ENCODE measurements at places on chromosomes 12 and 14.

DNA sequence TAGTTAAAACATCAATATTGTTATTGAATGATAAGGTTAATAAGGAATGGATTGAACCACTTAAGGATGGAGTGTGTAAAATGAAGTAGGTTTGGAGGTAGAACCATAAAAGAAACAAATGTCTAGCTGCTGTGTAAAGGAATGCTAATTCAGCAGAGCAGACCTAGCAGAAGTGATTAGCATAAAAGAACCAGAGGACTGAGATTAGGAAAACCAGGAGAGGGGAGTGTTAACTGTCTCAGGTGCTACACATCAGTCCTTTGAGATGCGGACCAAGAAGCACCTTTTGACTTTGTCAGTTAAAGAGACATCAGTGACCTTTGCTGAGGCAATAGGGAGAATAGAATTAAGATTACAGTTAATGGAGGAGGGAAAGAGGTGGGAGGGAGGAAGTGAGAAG, 84.5 kb downstream of the PLEKHA5 start:
- no peak for DNase-seq

GRCh38 chr14:23562822-23563472, 4.6 kb downstream of the AP1G2 start:
- peak; percentile 72 for DNase-seq

DNA sequence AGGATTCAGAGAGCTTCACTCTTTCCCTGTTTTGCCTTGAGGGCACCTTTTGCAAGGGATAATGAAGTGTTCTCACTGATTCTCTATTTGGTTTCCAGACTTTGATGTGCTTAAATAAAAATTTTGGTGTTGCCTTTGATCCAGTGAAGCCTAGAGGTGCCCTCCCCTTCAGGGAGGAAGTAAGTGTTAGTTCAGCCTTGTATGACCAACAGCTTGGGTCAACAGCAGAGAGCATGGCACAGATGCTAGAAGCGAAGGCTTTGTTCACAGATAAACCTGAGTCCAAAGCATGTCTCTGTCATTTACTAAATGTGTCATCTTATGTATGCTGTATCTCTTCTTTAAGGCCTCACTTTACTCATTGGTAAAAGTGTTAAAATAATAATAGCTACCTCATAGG, 52.8 kb upstream of the STXBP6 start:
- DNase-seq, result no peak

DNA sequence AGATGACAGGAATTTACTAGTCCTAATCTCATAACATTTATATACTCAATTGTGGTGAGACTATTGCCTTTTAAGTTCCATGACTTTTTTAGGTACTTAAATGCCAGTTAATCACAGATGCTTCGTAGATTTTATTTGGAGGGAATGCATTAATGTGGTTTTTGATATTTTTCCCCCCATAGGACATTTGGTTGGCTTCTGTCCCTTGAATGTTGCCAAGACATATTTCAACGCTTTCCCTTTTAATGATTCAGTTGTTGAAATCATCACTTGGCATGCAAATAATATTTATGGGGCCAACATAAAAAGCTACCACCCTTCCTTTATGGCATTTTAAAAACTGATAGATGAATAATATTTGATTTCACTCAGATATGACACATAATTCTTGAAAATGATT, 172.1 kb downstream of the ACSS3 start:
- no peak for DNase-seq

GRCh38 chr12:116441292-116441691, 117.9 kb upstream of the MAP1LC3B2 start:
- no peak for DNase-seq

GRCh38 chr12:6787309-6787708, 2.0 kb upstream of the CD4 start:
- no peak for DNase-seq

DNA sequence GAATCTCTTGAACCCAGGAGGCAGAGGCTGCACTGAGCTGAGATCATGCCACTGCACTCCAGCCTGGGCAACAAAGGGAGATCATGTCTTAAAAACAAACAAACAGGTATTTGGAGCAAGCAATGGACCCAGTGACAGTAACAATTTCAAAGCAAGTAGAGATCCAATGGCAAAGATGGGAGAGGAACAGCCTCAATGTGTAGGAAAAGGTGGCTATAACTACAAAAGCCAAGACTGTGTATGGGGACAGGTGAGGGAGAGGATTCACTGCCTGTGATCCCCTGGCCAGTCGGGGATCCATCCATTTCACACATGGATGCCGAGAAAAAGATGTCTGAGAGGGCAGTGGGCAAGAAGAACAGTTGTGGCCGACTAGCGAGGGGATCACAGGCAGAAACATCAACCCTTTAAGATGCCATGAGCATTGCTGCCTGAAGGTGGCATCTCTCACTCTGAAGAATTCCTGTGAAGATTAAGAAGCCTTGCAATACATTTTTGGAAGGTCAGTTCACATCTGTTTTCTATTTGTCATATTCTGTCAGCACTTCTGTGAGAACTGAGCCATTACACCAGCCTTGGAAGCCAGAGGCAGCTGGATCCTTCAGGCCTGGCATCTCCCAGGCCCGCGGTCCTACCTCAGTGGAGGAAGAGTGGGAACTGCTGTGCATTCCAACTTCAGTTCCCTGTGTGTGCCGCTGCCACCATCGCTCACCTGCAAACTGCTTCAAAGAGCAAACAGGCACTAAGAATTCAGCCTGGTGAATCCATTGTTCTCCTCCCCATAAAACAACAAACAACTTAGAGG, 54.5 kb upstream of the FRS2 start:
- DNase-seq, result peak; percentile 58

- DNase-seq, result no peak
These were observed 193.1 kb upstream of the TBX3 start for GRCh38 chr12:114876968-114877680.

- DNase-seq, result no peak
These were observed 74.7 kb downstream of the BTG1 start for GRCh38 chr12:92070864-92071445.

GRCh38 chr14:72796935-72797334, 97.0 kb downstream of the DPF3 start:
- no peak for DNase-seq

- DNase-seq, result no peak
These were observed 24.3 kb downstream of the KRT80 start for GRCh38 chr12:52167526-52167925.

DNA sequence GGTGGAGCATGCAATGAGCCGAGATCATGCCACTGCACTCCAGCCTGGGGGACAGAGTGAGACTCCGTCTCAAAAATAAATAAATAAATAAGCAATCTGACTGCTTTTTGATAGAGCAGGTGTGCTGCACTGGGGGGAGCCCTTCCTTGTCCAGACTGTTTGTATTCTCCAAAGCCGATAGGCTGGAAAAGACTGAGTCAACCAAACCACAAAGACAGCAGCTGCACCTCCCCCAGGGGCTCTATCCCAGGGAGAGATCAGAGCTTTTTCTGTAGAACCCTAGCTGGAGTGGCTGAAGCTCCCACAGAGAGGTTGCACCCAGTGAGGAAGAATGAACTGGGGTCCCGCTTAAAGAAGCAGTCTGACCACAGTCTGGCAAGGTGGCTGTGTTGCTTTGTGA, 45.8 kb upstream of the LALBA start:
- DNase-seq, result no peak

DNA sequence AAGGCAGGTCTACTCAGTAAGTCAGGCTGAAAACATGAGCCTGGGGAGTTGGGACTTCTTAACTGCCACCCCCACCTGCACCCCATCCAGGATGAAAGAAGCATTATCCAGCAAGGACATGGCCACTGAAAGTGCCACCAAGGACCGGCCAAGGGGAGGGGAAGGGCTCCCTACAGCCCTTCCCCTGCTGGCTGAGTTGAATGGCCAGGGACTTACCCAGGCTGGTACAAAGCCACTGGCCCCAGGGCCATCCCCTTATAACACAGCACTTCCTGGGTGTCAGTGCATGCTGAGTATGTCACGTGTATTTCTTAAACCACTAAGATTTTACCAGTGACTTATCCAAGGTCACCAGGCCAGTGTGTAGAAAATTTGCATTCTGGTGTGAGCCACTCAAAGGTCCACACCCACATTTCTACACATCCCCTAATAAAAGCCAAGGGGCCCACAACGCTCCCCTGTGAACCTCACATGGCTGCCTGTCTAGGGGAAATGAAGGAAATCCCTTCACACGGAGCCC, 29.3 kb upstream of the ZFP36L1 start:
- DNase-seq, result peak; percentile 20

All from NAMALWA (cell line).